ENCODE measurements at places on chromosomes 5 and 9.
A peak's percentile ranks its signal among the peaks of the same experiment; 100 is the strongest.

GRCh38 chr9:130931508-130932254 lies 7.4 kb downstream of the FIBCD1 start:
- no peak for DNase-seq

DNA sequence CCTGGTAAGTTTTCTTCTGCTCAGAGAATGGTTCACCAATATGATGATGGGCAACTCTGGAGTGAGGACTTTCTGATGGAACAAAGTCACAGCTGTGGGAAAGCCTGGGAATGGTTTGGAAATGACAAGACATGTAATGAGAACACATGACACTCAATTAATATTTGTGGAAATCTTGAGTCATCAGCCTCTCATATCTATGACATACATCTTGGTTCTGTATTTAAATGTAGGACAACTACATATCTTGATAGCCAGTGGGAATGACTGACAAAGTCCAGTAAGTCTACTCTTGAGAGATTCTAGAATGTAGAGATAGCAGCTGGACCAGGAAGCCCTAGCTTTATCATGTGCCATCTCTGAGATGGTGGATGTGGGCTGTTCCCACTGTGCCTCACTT lies 85.5 kb downstream of the PALM2AKAP2 start:
- no peak for DNase-seq

- DNase-seq: no peak
Observed at GRCh38 chr9:11735391-11735790, 957.8 kb upstream of the TYRP1 start.

DNA sequence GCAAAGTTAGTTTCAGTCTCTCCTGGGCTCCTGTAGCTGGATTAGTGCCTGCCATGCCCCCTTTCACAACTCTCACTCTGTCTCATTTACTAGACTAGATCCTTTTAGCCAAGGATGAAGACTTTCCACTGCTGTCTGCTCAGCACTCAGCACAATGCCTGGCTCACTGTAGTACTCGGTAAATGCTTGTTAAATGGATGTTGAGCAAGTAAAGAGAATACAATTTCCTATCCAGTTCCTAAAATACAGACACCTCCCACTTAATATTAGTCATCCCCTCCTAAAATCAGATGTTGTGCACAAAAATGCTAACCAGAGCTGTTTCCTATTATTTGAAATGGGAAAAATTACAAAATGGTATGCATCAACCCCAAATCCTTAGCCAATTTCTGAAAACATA lies 195.8 kb downstream of the SREK1 start:
- DNase-seq: no peak

DNA sequence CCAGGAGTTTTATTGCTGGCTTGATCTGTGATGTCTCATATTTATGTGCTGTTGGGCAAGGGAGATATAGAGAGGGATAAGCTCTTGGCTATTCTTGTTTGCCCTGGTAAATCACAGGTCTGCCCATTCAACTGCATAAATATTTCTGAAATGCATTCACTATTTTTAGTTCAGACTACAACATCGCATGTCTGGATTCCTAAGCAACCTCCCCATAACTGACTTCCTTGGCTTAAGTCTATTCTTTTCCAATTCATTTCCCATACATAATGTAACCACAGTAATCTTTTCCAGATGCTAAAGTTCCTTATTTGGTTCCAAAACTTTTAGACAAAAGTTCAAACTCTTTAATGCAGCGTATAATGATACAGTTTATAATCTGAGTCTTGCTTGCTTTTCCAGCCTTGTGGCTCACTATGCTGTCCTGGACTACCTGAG lies 321.4 kb upstream of the ACTBL2 start:
- DNase-seq: peak; percentile 9

DNA sequence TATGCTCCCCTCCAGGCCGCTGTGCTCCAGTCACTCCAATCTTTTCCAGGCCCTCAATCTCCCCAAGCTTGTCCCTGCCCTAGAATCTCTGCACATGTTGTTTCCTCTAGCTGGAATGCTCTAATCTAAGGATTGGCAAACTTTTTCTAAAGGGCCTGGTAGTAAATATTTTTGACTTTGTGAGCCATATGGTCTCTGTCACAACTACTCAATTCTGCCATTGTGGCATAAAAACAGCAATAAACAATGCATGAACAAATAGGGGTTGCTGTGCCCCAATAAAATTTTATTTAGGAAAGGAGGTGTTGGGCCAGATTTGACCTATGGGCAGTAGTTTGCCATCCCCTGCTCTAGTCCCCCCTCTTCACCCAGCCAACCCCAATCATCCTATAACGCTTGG lies 150.5 kb upstream of the LRRTM2 start:
- no peak for DNase-seq

GRCh38 chr5:173029499-173029921 lies 26.6 kb upstream of the CREBRF start:
- no peak for DNase-seq

DNA sequence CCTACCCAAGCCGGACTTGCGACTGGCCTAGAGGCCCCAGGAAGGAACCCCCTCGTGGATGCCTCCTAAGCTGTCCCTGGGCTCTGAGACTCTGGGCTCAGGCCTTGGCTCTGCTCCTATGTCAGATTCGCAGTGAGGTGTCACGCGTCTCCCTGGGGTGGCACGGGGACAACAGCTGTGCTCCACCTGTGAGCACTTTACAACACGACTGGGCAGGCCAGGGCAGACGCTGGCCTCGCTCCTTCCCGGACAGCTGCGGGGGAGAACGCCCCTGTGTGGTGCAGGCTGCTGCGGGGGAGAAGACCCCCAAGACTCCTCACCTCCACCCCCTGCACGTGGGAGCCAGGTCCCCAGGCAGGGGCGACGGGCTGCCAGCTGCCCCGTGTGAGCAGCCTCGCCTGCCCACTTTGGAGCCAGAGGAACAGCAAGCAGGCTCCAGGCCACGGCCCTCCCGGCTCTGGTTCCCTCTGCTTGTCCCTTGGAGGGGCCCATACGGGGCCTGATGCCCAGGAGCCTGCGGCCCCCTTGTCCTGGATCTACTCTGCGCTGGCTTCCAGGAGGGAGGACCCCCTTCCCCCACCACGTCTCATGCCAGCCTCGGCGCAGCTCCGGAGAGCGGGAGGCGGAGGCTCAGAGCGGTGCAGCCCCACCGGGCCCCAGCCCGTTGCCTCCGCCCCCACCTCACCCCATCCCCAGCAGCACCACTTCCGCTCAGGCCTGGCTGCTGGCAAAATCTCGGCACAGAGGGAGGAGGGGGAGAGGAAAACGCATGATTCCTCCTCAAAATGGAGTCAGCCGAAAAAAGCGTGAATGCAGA lies 36.0 kb downstream of the SARDH start:
- DNase-seq: no peak

DNA sequence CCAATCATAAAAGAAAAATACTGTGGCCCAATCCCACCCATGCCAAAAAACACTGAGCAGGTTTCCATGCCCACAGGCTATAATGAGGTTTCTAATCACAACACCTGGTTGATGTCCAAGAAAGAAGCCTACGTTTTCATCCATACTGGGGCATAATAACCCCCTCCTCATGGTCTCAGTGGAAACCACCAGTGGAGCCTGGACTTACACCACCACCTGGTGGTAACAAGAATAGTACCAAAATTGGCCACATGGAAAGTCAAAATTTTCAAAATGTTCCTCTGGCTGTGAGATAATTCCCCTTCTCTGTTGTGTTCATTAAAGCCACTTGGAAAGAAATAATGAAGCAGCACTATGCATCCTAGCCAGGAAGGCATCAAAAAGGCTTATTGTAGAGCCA lies 687.3 kb upstream of the ST8SIA4 start:
- no peak for DNase-seq

DNA sequence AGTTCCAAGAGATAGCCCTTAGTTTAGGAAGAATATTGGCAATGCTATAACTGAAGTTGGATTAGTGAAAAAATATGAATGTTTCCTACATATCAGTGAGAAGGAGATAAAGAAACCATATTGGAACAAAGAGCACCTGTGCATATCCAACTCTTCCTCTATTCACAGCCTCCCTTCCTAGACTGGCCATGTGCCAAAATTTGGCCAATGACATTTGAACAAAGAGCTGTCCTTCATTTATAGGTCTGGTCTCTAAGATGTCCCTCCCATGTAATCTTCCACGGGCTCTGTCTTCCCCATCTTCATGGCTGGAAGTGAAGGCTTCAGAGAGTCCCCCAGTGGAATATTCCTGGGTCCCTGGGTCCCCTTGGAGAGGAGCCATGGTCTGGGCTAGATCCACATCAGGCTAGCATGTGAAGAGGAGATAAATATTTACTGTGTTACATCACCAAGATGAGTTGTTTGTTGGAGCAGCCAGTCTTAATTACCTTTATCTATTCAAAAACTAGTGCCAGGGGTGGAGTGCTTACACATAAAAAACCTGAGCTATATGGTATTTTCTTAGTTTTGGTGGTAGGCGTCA lies 190.0 kb upstream of the S1PR3 start:
- DNase-seq: no peak

- no peak for DNase-seq
Observed at GRCh38 chr5:117667105-117667504, 1092.5 kb upstream of the SEMA6A start.

DNA sequence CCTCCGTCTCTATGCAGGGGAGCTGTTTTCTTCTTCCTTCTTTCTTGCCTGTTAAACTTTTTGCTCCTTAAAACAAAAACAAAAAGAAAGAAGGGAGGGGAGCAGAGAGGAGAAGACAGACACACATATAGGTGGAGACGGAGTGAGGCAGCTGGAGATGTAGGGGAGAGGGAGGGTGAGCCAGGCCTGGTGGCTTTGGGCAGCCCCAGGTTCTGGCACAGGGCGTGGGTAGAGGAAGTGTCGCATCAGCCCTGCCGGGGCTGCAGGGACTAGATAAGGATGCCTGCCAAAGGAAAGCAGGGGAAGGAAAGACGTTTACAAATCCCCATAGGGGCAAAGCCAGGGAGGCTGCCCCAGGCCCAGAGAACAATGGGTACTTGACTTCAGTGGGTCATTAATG lies 38.7 kb upstream of the PTGS1 start:
- no peak for DNase-seq

DNA sequence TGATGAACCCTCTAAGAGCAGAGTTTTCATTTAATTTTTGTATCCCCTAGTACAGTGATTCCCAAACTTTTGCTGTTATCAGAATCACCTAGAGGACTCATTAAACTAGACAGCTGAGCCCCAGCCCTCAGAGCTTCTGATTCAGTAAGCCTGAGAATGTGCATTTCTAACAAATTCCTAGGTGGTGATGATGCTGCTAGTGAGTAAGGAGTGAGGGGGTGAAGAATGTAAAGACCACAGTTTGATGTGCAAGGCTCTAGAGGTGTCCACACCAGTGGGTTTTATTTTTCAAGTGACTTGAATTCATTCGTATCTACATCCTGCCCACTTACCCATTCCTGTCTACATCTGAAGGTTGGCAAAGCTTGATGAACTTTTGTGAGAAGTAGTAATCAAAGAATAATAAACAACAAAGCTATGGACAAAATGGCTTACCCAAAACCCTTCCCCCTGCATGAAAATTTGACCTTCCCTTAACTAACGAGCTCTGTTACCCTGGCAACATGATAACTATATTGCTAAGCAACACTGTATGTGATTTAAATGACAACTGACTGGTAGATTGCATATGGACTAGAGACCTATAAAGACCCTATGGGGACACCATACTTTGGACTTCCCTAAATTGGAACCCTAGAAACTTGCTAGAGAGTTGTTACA lies 35.2 kb downstream of the DTWD2 start:
- no peak for DNase-seq

DNA sequence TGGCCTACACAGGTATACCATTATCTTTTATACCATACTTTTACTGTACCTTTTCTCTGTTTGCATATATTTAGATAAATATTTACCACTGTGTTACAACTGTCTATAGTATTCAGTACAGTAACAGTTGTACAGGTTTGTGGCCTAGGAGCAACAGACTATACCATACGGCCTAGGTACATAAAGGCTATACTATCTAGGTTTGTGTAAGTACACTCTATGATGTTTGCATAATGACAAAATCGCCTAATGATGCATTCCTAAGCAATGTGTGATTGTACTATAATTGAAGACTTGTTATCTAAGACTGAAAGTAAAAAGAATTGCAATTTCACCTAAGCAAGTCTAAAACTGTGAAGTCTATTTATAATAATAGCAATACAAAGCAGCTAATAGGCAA lies 3.9 kb downstream of the C9orf72 start:
- peak; percentile 15 for DNase-seq

- DNase-seq: no peak
Observed at GRCh38 chr5:147483961-147484707, 25.7 kb downstream of the DPYSL3 start.

DNA sequence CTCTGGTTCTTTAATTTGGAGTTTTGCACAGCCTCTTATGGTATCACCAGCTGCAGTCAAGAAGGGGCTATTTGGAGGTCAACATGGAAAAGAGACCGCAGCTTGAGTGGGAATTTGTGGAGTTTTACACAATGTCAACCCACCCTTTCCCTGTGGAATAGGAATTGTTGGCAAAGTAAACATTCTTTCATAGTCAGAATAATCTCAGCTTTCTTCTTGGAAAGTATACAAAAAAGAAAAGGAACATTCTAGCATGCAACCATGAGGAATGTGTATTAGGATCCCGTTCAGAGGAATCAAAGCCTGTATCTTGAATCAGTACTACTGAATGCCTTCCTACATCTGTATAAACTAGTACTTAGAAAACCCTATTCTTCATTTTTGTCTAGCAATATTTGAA lies 107.6 kb downstream of the LURAP1L start:
- DNase-seq: no peak

DNA sequence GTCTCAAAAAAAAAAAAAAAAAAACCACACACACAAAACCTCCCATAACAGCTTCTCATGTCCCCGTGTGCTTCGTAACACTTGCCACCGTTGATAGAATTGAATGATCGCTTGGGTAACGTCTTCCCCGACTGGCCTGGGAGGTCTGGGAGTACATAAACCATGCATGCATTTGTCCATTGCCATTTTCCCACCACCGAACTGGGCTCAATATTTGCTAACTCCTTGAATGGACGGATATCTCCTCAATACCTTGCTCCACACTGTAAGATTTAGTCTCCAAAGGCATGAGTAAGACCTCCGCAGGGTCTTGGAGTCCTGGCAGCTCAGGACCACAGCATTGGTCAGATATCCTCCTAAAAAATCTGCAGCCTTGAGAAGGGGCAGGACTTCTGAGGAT lies 3.2 kb upstream of the P4HA2 start:
- DNase-seq: no peak

- DNase-seq: no peak
Observed at GRCh38 chr5:88967633-88968585, 84.9 kb upstream of the MEF2C start.

GRCh38 chr9:95189251-95190098 lies 128.0 kb downstream of the FANCC start:
- no peak for DNase-seq

GRCh38 chr9:133351526-133351907 lies 3.5 kb downstream of the RPL7A start:
- no peak for DNase-seq

DNA sequence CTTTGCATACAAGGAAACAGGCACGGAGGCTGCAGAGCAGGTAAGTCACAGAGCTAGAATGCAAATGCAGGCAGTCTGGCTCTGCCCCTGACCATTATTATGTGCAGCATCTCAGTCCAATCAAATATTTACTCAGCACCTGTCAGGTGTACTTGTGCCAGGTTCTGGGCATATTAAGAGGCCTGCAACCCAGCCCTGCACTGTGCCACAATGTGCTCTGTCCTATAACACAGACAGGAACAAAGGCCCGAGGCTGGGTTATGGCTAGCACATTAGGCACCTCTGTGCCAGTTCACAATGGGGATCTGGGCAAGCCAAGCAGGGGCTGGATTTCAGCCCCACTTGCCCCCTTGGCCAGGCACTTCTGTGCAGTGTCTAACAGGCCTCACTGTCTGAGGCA lies 14.0 kb downstream of the ARL15 start:
- no peak for DNase-seq

Data from LoVo (cell line).